ENCODE measurements at places on chromosomes 3 and 15. TPM values are rescaled to one million over a fixed set of nuclear protein-coding genes. Genes with fewer than 3 reads are reported as not detected.

Gene EFCC1
- total RNA-seq, result 0.14 TPM

Gene LRRIQ4
- 0.41 TPM for total RNA-seq

Gene CYP1A2
- total RNA-seq, result not detected

Gene KBTBD13
- not detected for total RNA-seq

GRCh38 chr3:138440121-138440521, 5.7 kb downstream of the ESYT3 start:
- DNase-seq, result no peak

DNA sequence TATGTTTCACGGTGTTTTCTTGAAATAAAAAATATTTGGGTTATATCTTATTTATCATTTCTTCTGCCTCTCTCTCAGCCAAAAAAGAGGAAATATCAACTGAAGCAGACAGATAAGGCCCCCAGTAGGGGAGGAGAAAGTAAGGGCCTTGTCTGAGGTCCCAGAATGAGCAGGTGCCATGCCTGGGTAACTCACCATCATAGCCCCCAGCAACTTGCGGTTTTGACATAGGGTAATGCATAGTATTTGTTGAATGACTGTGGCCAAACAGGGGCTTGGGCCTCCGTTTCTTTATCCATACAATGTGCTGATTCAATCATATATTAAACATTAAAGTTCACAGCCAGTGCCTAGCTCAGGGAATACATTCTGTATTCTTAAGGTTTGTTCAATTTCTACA, 119.6 kb downstream of the ABI3BP start:
- DNase-seq, result no peak

GRCh38 chr3:27281671-27282150, 87.5 kb downstream of the NEK10 start:
- no peak for DNase-seq

- DNase-seq, result no peak
Observed at GRCh38 chr3:150447631-150448465, 39.8 kb downstream of the TSC22D2 start.

DNA sequence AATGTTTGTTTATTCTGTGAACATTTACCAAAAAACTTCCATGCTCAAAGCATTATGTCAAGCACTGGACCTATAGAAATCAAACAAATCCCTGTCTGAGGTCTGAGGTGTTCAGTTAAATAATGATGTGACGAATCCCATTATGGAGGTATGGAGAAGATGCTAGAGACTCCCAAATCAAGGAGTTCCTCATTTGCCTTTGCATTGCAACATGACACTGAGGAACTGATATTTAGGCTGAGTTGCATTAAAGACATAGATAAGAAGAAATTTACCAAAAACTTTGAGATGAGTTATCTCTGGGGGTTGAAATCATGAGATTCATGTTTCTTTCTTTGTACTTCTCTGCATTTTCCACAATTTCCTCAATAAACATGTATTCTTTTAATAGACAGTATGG, 16.0 kb downstream of the CD200 start:
- DNase-seq, result no peak

DNA sequence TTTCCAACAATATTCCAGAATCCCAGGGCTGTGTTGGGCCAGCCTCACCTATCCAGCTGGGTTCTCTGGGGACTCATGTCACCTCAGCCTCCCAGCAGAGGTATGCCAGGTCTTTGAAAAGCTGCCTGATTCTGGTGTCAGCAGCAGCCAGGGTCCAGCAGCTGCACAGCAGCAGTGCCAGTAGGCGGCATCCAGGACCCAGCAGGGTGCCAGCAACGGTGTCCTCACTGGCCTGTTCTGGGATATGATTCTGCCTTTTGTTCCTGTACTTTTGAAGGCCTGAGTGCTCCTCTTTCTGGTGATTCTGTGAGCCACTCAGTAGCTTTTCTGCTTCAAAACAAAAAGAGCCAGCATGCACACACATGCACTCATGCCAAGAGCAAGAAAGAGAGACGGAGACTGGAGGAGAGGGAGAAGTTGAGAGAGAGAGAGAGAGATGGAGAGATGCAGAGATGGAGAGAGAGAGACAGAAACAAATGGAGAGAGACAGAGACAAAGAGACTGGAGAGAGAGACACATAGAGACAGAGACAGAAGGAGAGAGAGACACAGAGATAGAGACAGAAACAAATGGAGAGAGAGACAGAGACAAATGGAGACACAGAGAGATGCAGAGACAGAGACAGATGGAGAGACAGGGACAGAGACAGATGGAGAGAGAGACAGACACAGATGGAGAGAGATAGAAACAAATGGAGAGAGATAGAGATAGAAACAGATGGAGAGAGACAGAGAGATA, 205.7 kb downstream of the UACA start:
- DNase-seq, result no peak

DNA sequence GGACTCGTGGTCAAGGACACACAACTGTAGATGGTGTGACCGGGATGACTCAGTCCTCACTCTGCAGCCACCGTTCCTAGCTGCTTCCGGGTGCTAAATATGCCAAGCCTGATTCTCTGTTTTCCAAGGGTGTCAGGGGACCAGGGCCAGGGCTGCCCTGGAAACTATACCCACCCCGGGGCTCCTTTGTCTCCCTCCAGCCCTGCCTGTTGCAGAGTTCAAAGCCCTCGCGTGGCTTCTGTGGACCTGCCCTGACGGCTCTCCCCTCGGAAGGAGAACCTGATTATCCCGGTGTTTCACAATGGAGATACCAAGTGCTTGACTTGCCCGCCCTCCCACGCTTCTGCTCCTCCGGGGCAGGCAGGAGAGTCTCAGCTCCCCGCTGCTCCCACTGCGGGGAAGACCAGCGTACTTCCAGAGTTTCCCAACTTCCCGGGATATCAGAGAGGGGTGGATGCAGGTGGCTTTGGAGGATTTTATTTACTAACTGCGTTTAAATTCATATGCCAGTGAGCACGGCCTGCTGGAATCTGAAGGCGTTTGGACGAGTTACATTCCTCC, 125.0 kb downstream of the ASB7 start:
- no peak for DNase-seq

- DNase-seq, result no peak
Observed at GRCh38 chr3:125141596-125142419, 70.7 kb downstream of the SLC12A8 start.

- DNase-seq, result no peak
Observed at GRCh38 chr3:191051037-191051436, 148.0 kb upstream of the OSTN start.

Data from kidney epithelial cell (primary cell).